ENCODE measurements at places on chromosomes 4 and X. TPM values are rescaled to one million over a fixed set of nuclear protein-coding genes. Genes with fewer than 3 reads are reported as not detected.

DNA sequence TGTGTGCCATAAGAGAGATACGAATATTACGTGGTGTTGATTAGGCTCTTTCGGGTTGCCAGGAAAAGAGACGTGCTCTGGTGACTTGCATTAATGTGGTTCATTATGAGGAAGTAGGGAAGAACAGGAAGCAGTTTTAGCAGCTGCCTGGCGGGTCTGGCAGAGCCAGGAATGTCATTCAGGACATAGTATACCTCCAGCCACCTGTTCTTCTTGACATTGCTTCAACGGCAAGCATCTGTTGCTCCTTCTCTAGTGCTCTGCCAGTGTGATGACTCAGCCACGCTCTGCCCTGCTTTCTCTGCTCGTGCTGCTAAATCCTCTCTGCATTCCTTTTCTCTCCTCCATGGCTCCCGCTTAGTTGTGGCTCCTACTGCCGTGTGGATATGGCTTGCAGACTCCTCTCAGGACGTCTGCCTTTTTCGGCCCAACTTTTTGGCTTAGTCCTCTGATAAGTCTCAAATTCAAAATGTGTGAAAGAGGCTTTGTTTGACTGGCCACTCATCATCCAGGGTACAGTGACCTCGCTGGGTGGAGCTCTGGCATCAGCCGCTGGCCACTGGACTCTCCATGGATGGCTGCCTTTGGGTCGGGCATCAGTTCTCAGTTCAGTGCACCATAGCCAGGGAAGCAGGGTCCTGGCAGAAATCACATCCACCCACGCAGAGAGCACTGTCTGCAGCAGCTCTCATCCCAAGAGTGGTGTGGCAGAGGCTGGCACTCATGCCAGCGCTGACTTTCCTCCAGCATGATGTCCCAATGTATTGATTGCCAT, 89.3 kb upstream of the KLF3 start:
- DNase-seq, result no peak

GRCh38 chr4:71663780-71664179, 120.1 kb downstream of the GC start:
- DNase-seq, result no peak

- no peak for DNase-seq
Measured at GRCh38 chr4:84750260-84750959, 167.5 kb downstream of the CDS1 start.

- no peak for DNase-seq
Measured at GRCh38 chrX:39779952-39780783, 317.6 kb downstream of the BCOR start.

DNA sequence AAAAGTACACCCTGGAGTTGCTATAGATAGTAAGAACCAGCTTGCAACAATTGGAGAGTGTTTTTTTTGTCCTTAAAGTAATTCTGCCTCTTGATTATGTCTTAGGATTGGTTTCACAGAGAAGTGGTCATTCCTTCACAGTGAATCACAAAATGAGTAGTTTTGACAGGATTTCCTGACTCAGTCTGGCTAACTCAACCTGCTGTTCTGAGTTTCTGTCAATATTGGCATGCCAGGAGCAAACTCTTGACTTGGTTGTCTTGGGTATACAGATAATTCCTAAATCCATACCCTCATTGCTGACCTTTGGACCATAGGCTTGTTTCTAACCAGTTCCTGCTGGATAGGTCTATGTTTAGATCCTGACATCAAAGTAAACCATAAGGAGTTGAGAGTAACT, 9.4 kb downstream of the FHIP1A start:
- no peak for DNase-seq

DNA sequence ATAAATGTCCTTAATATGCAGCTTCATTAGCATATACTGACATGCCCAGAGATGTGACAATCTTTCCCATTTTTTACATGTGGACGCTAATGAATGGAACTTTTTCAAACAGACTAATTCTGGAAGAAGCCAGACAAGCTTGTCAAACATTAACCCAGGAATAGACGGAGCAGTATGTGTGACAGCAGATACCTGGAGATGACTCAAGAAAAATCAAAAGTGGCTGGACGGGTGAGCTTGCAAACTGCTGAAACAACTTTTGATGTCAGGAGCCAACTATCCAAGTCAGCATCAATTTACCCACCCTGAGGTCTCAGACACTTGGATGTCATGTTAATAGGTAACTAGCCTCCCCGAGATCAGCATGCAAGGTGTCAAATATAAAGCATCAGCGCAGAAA, 183.0 kb downstream of the PACRGL start:
- DNase-seq, result no peak

- no peak for DNase-seq
Measured at GRCh38 chrX:155108427-155108826, 37.1 kb downstream of the BRCC3 start.

DNA sequence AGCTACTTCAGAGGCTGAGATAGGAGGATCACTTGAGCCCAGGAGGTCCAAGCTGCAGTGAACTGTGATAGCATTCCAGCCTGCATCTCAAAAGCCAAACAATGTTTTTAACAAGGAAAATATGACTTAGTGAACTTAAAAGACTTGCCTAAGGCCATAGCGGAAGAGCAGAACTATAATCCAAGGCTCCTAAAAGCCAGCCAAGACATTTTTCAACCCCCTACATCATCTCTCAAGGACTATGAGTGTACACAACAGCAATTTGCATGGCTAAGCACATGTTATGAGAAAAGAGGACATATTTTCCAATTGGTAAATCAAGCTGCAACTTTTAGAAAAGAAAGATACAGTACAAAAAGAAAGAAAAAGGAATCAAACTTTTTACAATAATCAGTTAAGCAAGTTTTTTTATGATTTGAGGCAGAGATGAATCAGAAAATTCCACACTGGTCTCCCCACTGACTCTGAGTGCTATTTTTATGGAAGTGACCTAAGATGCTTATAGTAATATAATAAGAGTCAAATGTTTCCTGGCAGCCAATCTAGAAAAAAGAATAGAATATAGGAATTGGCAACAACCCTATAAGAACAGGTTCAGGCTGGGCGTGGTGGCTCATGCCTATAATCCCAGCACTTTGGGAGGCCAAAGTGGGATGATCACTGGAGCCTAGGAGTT, 9.8 kb upstream of the ACOT9 start:
- no peak for DNase-seq

DNA sequence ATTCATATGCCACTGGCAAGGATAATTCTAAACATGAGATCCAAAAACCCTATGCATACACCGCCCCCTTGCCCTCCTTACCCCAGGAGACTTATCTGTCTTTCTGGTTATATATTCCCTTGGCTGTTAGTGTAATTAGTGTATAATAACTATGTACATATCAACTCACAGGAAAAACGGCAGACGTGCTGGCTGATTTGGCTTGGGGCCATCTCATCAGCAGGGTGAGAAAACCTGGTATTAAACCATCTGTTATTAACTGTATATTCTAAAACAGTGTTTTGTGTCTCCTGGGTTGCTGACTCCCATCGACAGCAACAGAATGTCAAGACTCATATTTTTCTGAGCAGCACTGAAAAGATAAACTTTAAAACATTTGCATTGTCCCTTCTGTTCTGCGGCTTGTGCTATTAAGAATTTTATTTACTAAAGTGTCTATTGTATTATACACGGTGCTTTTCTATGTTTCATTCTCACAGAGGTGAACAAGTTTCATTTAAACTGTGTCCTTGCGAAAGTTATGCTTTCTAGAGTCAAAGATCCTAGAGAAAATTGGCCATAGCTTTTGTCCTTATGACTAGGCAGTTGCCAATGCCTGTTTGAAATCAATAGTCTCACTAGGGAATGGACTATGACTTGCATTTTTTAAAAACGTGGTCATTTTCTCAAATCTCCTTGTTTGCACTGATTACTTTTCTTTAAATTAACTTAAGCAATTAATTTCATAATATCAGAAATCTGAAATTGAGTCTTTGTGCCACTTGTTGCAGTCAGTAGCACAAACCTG, 211.5 kb upstream of the MID1 start:
- no peak for DNase-seq

- no peak for DNase-seq
Measured at GRCh38 chr4:181959121-181959520, 284.1 kb upstream of the TENM3 start.

GRCh38 chrX:47187106-47187677, 6.4 kb upstream of the UBA1 start:
- DNase-seq, result no peak

DNA sequence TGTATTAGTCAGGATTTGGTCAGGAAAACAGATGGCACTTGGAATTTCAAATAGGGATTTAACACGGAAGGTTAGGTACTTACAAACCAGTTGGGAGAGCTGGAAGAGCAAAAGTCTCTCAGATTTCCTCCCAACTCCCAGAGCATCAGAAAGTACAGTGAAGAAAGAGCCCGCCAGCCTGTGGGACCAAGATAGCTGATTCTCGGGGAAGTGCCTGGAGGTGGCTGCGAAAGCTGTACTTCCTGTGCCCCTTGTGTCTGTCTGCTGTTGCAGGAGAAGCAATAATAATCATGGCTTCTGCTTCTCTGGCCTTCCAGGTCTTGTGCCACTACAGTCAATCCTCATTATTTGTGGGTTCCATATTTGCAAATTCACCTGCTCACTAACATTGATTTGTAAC, 221.0 kb upstream of the BCOR start:
- DNase-seq, result no peak

GRCh38 chr4:66202870-66203269, 532.6 kb upstream of the EPHA5 start:
- no peak for DNase-seq

The UGT2A1 gene
- polyA plus RNA-seq, result not detected

The GABRB1 gene
- 0.24 TPM for polyA plus RNA-seq

GRCh38 chrX:132270699-132271098, 51.5 kb upstream of the RAP2C start:
- no peak for DNase-seq

GRCh38 chr4:84583876-84584380, 1.0 kb downstream of the CDS1 start:
- no peak for DNase-seq

GRCh38 chr4:183392377-183392776, 52.1 kb upstream of the CDKN2AIP start:
- DNase-seq, result no peak

The SORBS2 gene
- 87.1 TPM for polyA plus RNA-seq

GRCh38 chr4:141705747-141706377, 69.5 kb downstream of the IL15 start:
- no peak for DNase-seq

- DNase-seq, result peak; percentile 41
Measured at GRCh38 chr4:76897536-76898384, at the start of gene SOWAHB. SOWAHB (minus strand) TSS chr4:76898144; CDS start chr4:76897849, 295 bp downstream.

- DNase-seq, result no peak
Measured at GRCh38 chr4:1728061-1728980, 7.0 kb downstream of the TACC3 start.

GRCh38 chr4:84324303-84325245, 174.5 kb downstream of the NKX6-1 start:
- no peak for DNase-seq

GRCh38 chr4:675980-676870, 1.9 kb downstream of the MYL5 start:
- DNase-seq, result no peak

- DNase-seq, result no peak
Measured at GRCh38 chrX:5810636-5811035, 418.0 kb downstream of the NLGN4X start.

DNA sequence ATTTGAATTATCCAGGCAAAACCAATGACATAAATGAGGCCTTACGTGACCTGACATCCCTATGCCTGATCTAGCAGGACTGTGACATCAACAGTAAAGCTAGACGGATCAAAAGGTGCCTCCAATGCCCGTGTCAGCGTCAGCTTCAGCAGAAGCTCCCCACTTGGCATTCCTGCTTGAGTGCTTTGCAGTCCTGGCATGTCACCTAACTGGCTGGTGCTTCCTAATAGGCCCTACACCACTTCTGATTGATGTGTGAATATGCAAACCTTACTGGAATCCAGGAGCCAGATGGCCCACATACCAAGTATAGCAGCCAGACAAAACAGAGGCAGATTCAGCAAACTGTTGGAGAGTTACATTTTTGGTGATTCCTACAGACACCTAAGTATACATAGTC, 224.2 kb downstream of the DMD start:
- DNase-seq, result peak; percentile 44

GRCh38 chr4:107094332-107094731, 58.2 kb upstream of the DKK2 start:
- DNase-seq, result no peak

DNA sequence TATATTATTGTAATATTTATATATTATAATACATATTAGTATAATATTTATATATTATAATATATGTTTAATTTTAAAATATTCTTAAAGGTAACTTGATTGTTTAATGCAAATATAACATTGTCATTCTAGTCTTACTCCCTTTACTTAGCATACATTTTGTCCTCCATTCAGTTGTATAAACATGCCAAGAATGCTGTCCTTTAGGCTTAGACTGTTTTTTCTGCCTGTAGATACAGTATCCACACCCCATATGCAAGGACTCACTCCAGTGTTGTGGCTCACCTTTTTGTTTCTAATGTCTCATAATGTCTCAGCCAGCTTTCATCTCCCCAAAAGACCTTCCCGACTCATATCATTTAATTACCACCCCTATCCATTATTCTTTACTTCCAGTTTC, 2110.0 kb downstream of the PCDH7 start:
- DNase-seq, result no peak

- no peak for DNase-seq
Measured at GRCh38 chrX:121254336-121254735, 206.9 kb downstream of the GLUD2 start.

The MAP3K15 gene
- 1.8 TPM for polyA plus RNA-seq

The XAGE1A gene
- polyA plus RNA-seq, result not detected

The BEND2 gene
- not detected for polyA plus RNA-seq

DNA sequence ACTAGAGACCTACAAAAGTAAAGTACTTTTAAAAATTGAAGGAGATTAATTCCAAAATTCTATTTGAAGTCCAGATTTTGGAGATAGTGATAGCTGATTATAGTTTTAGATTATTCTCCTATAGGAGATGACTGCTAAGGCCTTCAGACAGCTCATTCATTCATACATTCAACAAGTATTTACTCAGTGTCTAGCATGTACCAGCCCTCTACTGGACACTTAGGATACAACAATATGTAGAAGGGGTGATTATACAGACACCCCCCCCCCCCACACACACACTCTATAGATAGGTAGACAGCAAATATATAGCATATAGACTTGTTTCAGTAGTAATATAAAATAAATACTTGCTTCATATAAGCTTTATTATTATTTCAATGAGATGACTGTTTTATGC, 60.4 kb upstream of the TAF9B start:
- DNase-seq, result no peak

DNA sequence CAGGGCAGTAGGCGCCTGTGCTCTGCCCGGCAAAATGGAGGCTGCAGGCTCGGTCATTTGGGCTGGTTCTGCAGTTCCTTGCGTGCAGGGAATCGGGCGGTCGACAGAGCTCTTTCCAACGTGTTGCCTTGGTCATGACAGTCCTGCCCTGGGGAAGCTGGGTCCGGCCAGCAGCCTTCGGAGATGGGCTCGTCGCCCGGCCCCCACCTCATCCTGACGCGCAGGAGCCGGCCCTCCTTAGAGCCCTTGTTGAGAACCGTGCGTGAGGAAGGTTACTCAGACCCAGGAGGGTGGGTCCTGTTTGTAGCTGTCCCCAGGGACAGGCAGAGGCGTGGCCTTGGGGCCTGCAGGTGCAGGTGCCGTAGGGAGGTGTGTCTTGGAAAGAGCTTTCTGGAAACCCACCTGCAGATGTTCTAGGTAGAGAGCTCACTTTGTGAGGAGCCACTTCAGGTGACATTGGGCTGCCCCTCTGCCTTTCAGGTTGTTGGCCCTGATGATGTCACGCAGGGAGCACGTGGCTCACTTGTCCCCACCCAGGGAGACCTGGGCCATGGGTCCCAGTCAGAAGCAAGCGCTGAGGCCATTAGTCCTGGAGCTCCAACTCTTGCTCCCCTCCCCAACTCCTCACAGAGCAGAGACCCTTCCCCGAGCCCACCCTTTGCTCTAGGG, 15.2 kb upstream of the HGFAC start:
- no peak for DNase-seq
